ENCODE measurements at places on chromosomes 12 and 14.

DNA sequence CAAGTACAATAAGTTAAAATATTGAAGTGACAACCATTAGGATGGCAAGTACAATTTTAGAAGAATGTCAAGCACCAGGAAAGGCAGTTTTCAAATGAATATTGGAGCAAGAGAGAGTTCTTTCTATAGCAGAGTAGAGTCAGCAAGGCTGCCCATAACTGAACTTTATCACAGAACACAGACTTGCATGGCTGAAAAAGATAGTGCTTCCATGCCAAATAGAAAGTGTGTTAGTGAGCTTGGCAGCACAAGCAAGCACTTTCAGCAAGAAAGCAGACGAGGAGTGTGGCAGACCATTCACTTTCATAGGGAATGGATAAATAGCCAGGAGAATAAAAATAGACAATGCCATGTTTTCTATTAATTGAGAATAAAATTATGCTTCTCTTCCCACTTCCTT lies 647.0 kb upstream of the MGAT4C start:
- no peak for DNase-seq

GRCh38 chr14:59334253-59334652 lies 130.9 kb downstream of the GPR135 start:
- no peak for DNase-seq

DNA sequence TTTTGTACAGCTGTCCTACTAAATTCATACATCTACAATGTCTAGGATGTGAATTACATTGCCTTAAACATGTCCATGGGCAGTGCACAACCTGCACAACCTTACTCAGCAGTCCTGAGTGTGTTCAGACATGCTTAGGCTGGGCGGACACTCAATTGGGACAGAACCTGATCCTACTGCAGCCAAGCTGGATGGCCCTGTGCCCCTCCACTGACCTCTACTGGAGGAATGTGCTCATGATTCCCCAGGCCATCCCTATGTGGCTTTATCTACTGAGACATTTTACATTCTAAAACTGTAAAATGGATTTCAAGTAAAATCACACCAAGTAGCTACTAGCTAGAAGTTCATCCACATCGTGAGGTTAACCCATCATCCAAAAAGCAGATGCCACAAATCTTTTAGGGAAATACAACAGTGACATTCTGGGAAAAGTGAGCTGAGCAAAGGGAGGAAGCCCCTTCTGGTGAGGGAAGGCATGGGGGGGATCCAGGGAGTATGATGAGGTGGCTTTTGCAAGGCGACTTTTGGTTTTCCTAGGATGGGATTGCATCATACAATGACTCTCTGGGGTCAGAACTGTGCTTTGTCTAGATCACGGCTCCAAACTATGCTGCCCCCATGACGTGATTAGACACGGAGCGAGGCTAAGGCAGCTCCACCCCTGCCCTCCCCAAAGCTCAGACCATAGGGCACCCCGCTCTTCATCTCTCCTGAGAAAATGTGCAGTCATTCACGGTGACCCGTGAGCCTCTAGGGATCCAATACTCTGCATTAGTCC lies 911.7 kb upstream of the TMEM132C start:
- no peak for DNase-seq

DNA sequence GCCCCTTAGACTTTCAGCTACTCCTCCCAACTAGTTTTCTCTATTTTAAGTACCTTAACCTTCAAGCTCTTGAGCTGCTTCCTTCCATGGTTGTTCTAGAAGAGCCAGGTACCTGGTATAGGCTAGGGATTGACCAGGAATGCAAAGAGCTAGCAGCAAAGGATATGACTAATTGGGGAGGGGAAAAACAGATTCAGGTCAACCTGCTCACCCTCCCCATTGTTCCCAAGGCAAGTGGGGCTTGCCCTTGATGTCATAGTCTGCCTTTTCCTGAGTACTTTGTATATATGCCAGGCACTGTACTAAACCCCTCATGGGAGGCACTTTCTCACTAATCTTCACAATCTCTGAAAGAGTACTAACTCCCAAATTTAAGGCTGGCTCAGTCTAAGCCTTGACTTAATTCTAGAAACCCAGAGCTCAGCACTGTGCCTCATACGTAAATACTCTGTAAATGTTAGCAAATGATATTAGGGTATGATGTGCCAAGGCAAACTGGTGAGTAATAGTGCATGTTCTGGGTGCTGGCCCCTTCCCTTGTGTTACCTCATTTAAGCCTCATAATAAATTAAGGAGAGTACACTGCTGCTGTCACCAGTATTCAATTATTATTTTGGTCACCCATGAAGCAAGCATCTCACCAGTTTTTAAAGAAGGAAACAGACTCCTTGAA lies 42.2 kb downstream of the SUDS3 start:
- DNase-seq = no peak

- DNase-seq = no peak
Observed at GRCh38 chr12:65637774-65638173, 186.5 kb upstream of the HMGA2 start.

GRCh38 chr12:131232036-131232435 lies 278.3 kb downstream of the ADGRD1 start:
- no peak for DNase-seq
